Cardiac septum (tissue), 1 donor: ENCODE measurements at places on chromosomes 2 and 18. TPM values are rescaled to one million over a fixed set of nuclear protein-coding genes. Genes with fewer than 3 reads are reported as not detected.

Gene ADCY3
- total RNA-seq: 15.4 TPM

GRCh38 chr18:46028536-46028891 lies 43.5 kb downstream of the PSTPIP2 start:
- no peak for DNase-seq

Gene GPR75
- total RNA-seq: 3.0 TPM

GRCh38 chr2:176129813-176130146 lies 275 bp downstream of the HOXD8 start:
- no peak for DNase-seq

GRCh38 chr2:29222381-29223179 lies 107.4 kb downstream of the CLIP4 start:
- DNase-seq: peak; percentile 61

DNA sequence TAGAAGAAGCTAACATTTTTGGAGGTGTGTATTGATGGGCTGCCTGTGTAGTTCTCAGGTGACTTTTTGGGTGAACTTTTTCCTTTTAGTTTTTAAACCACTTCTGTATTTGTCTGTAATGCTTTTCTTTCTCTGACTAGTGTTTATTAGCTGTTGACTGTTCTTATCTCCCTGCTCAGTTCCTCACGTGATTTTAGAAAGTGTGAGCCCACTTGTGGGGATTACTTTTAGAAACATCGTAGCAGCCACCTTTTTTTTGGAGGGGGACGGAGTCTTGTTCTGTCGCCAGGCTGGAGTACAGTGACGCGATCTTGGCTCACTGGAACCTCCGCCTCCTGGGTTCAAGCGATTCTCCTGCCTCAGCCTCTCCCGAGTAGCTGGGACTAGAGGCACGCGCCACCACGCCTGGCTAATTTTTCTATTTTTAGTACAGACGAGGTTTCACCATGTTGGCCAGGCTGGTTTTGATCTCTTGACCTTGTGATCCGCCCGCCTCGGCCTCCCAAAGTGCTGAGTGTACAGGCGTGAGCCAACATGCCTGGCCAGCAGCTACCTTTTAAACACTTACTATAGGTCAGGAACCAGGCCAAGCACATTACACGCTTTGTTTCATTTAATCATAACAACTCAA lies 9.2 kb upstream of the CDKL4 start:
- DNase-seq: no peak

Gene CFAP65
- not detected for total RNA-seq

Gene TMEFF2
- total RNA-seq: not detected

GRCh38 chr2:69546646-69547045 lies 96.9 kb downstream of the AAK1 start:
- no peak for DNase-seq

Gene ZAP70
- 1.2 TPM for total RNA-seq

DNA sequence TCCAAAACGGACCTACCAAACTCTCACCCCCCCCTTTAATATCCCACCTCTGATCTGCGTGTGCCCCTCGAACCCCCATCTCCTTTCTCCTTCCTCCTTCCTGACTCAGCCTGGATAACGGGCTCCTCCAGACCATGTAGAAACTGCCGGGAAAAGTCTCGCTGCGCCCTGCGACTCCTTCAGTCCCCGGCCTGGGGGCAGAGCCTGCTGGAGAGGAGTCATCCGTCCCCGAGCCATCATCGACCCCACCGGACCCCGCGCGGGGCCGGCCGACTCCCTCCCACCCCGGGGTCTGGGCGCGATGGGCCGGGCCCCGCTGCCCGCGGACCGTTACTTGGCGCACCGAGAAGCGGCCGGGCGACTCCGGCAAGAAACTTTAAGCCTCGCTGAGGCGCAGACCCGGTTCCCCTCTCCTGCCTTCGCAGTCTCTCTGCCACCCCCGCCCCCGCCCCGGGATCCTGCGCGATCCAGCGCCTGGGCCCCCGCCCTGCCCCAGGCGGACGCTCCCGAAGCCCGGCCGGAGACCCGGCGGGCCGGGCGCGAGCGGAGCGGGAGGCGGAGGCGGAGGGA lies 3.4 kb downstream of the ZEB2 start:
- no peak for DNase-seq

DNA sequence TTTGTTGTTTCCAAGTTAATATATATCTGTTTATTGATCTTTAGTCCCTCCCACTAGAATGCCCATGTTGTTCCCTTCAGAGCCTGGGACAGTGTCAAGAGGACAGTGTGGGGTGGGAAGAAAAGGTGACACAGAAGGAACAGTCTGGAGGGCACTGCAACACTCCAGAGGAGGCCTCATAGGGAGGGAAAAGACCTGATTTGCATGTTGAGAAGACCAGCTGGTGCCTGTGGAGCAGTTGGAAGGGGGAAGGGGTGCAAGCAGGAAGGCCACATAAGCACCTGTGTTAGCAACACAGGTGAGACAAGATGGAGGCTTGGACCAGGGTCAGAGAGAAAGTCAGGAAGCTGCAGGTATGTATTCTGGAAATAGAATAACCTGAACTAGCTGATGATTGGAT lies 48.1 kb upstream of the FHOD3 start:
- no peak for DNase-seq

DNA sequence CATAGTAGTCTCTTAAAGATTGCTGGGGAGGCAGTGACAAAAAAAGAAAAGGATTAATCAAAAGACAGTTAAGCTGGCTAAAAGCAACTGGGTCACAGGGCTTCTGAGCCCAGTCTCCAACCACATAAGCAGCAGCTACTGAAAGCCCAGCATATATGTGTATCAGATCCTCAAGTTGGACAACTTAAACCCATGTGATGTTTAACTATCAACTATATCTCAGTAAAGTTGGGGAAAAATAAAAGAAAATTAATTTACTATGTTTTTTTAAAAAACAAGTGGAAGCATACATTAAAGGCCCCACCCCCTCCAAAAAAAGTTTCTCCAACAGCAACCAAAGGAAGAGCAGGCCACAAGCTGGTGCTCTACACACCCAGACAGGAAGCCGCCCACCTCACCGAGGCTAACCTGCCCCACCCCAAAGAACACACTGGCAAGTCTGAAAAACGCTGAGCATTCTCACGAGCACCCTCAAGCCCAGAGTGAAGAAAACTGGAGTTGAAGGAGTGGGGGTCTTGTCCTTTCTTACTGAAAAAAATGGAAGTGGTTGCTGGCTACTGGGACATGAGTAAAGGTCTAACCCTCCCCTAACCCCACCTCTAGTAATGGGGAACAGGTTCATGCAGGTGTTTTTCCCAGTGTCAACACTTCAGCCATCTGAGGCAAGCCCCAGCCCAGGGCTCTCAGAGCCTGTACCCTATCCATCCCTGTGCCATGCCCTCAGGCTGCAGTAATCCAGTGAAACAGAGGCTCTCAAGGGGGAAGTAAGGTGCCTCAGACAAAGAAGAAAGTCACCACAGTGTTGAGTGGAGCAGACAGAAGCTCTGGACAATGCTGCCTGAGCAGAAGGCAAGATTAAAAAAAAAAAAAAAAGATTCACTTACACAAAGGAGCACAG lies 106.3 kb downstream of the GYPC start:
- DNase-seq: no peak

Gene DSG3
- total RNA-seq: not detected

Gene ANKRD62
- not detected for total RNA-seq

DNA sequence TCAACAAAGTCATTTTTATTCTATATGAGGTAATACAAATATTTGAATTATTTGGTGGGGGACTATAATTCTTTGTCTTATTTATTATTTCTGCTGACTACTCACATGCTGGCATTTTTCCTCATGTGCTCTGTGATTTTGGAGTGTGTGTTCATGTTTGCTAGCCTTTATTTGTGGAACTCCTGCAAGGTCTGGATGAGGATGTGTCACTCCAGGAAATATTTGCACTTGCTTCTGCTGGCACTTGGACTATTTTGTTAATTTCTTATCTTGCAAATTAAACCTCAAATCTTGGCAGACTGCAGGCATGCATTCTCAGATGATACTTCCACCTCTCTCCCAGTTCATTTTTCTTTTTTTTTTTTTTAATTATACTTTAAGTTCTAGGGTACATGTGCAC lies 34.1 kb downstream of the POLI start:
- no peak for DNase-seq

Gene REG1B
- not detected for total RNA-seq

- DNase-seq: no peak
Observed at GRCh38 chr2:168499500-168499899, 43.4 kb downstream of the CERS6 start.

DNA sequence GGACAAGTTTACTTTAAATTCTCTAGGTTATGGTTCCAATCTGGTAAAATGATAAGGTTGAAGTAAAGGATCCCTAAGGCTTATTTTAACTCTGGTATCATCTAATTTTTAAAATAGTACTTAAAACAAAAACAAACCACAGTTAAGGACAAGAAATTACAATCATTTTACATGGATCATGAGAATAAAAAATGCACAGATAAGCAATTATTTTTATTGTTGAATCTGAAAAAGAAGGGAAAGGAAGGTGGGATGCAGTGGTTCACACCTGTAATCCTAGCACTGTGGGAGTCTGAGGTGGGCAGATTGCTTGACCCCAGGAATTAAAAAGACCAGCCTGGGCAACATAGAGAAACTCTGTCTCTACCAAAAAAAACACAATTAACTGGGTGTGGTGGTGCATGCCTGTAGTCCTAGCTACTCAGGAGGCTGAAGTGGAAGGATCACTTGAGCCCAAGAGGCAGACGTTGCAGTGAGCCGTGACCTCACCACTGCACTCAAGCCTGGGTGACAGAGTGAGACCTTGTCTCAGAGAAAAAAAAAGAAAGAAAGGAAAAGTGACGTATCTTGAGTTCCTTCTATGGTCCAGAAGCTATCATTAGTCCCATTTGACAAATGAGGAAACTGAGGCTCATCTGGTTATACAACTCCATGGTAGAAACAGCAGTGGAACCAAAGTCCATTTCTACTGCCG lies 2.5 kb downstream of the TNFAIP6 start:
- no peak for DNase-seq

- DNase-seq: no peak
Observed at GRCh38 chr2:144472911-144473310, 47.0 kb downstream of the ZEB2 start.
